ENCODE measurements at places on chromosomes 2 and 18.

DNA sequence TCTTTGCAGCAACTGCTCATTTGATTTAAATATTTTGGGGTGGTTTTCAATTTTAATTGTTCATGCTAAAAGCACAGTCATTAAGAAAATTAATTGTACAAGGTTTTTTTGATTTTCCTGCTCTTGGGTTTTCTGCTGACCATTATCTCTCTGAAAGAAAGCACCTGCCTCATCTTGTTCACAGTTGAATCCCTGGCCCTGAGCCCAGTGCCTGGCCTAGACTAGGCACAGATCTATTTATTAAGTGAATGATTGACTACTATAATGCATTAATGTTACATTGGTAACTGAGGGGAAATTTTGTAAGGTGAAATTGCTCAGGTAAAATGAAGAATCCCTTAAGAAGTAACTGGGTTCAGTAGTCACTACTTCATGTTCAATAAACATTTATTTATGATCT, 22.0 kb downstream of the IL1RL2 start:
- no peak for DNase-seq

- no peak for DNase-seq
Measured at GRCh38 chr2:164841719-164842623, at the start of gene COBLL1. COBLL1 (minus strand) TSS chr2:164841823; CDS start chr2:164841196, 627 bp downstream.

- no peak for DNase-seq
Measured at GRCh38 chr2:39099870-39100728, 20.8 kb downstream of the SOS1 start.

DNA sequence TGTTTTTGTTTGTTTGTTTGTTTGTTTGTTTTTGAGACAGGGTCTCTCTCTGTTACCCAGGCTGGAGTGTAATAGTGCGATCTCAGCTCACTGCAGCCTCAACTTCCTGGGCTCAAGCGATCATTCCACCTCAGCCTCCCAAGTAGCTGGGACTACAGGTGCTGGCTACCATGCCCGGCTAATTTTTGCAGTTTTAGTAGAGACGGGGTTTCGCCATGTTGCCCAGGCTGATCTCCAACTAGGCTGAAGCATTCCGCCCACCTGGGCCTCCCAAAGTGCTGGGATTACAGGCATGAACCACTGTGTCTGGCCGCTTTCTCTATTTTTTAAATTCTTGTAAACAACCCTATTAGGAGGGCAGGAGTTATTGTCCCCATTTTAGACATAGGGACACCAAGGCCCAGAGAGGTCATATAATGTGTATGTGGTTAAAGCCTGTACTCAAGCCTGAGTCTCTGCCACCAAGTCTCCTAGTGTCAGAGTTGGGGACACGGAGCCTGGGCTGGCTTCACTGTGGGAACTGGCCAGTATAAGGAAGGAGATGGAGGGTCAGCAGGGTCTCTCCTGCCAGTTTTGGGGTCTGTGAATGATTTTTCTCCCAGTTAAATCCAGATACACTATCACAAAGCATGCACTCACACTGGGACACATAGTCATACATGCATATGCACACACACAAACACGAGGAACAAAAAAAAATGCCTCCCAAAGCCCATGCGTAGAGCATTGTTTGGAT, 27.5 kb upstream of the MCFD2 start:
- DNase-seq: no peak

- DNase-seq: no peak
Measured at GRCh38 chr18:61470031-61470674, 136.9 kb downstream of the CDH20 start.

- DNase-seq: no peak
Measured at GRCh38 chr18:37412829-37413228, 152.8 kb downstream of the CELF4 start.

DNA sequence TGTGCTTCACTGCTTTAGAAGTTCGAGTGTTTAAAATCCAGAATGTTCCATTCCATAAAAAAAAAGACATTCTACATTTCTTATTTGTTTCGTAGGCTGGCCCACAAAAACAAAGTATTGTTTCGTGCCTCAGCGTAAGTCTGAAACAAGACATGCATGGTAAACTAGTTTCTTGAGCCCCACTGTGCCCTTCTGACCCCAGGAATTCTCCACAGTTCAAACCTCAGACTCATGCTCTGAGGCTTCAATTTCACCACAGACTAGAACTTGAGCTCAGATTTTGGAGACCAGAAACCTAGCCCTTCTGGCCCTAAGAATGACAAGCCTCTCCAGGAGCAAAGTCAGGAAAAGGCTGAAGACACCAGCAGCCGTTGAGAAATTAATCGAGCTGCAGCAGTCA, 151.5 kb downstream of the SLC8A1 start:
- DNase-seq: no peak

DNA sequence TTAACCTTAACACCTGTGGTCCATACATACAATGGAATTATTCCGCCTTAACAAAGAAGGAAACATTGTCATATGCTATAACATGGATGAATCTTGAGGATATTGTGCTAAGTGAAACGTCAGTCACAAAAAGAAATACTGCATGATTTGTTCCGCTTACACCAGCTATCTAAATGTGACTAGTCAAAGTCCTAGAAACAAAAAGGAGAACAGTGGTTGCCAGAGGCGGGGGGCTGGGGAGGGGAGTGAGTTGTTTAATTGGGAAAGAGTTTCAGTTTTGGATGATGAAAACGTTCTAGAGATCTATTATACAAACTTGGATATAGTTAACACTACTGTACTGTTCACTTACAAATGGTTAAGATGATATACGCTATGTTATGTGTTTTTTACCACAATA, 72.0 kb downstream of the SPRED2 start:
- no peak for DNase-seq

GRCh38 chr18:59123588-59124369, 15.9 kb upstream of the SEC11C start:
- DNase-seq: no peak

DNA sequence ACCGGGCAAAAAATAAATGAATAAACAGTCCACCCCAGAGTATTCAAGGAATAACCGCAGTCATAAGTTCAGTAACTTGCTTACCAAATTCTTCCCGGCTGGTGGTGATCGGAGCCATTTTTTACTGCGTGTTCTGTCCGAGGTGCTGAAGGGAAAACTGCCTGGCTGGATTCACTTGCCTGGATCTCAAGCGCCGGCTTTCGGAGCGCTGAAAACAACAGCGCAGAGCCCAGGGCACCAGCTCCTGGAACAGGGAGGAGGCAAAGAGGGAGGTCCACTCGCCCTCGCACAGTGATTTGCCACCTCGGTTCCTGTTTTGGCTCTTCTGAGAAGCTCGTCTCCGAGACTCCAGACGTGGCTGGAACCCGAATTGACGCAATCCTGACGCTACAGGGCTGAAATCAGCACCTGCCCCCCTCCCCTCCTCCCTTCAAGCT, at the start of gene SYT4:
Gene SYT4, minus strand, starts transcription at position 327 of the 437 bp plus-strand sequence. Its CDS starts 209 bp downstream, at position 118.
- no peak for DNase-seq

- no peak for DNase-seq
Measured at GRCh38 chr2:240399419-240400324, 35.8 kb upstream of the GPC1 start.

DNA sequence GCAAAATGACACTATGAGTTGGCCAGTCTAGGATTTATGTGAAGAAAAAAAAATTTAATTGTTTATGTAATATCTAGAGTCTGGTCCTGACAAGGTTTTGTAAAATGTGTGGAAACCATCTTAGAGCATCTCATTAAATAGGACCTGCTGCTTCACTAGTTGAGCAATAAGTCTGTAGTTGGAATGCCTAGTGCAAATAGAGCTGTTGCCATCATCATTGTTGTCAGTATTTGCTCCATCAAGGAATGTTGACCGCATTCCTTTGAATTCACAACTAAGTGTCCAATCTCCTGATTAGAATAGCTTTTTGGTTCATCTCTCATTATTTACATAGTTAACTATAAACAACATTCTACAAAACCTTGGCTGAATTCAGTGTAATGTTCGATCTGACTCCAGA, 32.2 kb upstream of the RPE start:
- no peak for DNase-seq

DNA sequence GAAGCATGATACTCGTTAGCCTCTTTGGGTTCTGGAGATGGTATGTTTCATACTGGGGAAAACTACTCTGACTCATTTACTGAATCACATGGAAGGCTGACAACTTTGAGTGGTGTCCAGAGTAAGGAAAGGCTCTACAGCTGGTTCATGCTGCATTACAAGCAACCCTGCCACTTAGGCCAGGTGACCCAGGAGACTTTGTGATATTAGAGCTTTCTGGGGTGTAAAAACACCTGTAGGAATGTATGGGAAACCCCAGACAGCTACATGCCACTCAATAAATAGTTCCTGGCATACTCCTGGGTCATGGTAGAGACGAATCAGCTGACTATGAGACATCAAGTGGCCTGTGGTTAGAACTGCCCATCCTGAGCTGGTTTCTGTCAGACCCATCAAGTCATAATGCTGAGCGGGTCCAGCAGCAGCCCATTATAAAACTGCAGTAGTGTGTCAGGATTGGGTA, 21.3 kb upstream of the TCF7L1 start:
- no peak for DNase-seq

DNA sequence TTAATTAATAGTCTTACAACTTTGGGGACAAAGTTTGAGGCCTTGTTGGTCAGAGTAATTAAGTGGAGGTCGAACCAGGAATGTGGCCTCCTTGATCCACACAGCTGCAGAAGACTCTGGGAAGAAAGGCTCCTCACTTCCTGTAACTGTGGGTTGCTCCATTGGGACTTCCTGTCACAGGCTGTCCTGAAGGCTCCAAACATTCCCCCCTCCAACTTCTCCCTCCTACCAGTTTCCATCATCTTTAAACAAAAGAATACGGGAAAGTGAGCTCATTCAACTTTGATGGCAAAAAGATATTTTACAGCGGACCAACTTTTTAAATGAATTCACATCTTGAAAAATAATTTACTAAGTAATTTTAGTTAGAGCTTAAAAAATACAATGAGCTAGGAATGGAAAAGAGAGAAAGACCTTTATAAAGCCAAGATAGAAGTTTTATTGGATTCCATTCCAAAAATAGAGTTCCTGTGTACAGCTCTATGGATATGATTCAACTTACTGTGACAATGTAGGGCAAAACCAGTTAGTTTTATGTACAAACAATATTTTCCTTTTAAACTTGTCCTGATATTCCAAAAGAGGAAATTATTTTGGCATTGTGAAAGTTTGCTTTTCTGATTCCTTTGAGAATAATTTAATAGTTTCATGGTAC, 212.0 kb upstream of the NABP1 start:
- no peak for DNase-seq

GRCh38 chr2:206800506-206801417, 35.4 kb downstream of the FASTKD2 start:
- DNase-seq: peak; percentile 13

DNA sequence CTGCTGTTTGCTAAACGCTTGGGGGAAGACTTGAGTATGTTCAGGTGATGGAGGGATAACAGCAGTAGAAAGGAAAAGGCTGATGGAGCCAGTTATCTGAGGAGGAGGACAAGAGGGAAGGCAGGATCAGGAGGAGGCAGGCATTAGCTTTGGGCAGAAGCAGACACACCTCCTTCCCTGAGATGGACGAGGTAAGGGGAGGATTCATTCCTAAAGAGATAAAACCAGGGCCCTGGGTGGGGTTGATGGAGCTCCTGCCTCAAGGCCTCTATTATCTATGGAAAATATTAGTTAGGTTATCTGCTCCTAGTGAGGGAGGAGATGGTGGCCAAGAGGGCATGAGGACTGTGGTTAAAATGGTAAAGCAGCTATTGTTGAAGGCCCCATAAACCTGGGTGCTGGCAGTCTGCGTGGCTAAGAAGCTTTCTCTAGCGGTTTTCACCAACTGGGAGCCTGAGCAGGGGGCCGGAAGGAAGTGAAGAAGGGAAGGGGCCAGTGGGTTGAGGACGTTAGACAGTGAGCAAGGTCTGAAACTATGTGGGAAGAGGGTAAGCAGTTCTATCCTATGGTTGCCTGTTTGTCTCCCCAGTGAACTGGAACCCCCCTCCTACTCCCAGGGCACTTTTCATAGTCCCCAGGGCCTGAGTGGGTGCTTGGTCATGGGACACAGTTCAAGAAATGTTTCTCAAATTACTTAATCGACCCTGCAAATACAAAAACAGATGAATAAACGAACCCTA, 56.6 kb upstream of the HK2 start:
- DNase-seq: no peak

- DNase-seq: no peak
Measured at GRCh38 chr2:19543663-19544383, 185.4 kb upstream of the OSR1 start.

DNA sequence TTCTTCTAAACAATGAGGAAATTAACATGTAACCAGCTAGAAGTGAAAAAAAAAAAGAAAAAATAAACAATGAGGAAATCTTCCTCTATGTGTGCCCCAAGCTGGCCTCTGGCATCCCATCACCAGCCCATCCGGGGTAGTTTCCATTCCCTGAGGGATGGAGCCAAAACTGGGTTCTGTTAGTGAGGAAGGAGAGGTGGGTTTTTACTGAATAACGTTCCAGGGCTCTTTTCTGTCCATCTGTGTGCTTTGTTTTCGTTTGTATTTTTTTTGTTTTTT, 9.7 kb downstream of the EFHD1 start:
- no peak for DNase-seq

- no peak for DNase-seq
Measured at GRCh38 chr2:61465045-61465444, 5.8 kb downstream of the USP34 start.

- no peak for DNase-seq
Measured at GRCh38 chr18:24629921-24630320, 169.5 kb downstream of the HRH4 start.

GRCh38 chr18:8989855-8990254, 112.6 kb upstream of the NDUFV2 start:
- no peak for DNase-seq

DNA sequence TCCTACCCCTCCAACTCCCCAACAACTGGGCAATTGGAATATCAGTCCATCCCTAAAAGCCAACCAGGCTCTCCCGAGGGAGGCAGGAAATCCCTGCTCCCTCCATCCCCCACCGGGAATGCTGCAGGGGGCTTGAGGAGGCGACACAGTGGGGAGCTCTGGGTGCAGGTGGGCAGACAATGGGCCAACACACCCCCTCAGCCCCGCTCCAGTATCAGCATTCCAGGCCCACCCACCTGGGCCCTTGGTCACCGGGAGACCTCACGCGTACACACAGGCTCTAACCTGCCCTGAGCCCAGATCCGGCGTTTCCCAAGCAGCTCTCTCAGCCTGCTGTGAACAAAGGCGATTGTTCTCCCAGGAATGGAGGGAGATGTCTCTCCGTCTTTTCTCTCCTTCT, 37.6 kb upstream of the FZD7 start:
- no peak for DNase-seq

- DNase-seq: peak; percentile 6
Measured at GRCh38 chr18:79512461-79513380, 117.0 kb downstream of the NFATC1 start.
